ENCODE measurements at places on chromosomes 7 and 10. TPM values are rescaled to one million over a fixed set of nuclear protein-coding genes. Genes with fewer than 3 reads are reported as not detected.

The PLAU gene
- total RNA-seq: 6.6 TPM

The ZC3HAV1L gene
- total RNA-seq: 3.1 TPM

The SPDYE2B gene
- total RNA-seq: not detected

The HOXA1 gene
- not detected for total RNA-seq

The VAX1 gene
- not detected for total RNA-seq

The SFTPA1 gene
- 0.17 TPM for total RNA-seq

The HKDC1 gene
- total RNA-seq: not detected

The PLEKHS1 gene
- not detected for total RNA-seq

The GNGT1 gene
- not detected for total RNA-seq

The TYW1B gene
- total RNA-seq: 2.8 TPM

The FOXI2 gene
- not detected for total RNA-seq

The TRIL gene
- total RNA-seq: 2.4 TPM

The AKR1C8 gene
- total RNA-seq: 0.25 TPM

The CDK1 gene
- 2.2 TPM for total RNA-seq

The SYT15 gene
- total RNA-seq: 3.6 TPM

The CUZD1 gene
- total RNA-seq: 0.12 TPM

The CPA1 gene
- total RNA-seq: not detected

The SLC18A2 gene
- 0.17 TPM for total RNA-seq

The GPNMB gene
- total RNA-seq: 339 TPM

The OR6V1 gene
- not detected for total RNA-seq

The CALML3 gene
- not detected for total RNA-seq

The DPP6 gene
- not detected for total RNA-seq

The TMEM225B gene
- not detected for total RNA-seq

The HPS1 gene
- 28.9 TPM for total RNA-seq

The IDI2 gene
- not detected for total RNA-seq

The PDE1C gene
- 192 TPM for total RNA-seq

The UNCX gene
- not detected for total RNA-seq

The UBE2H gene
- total RNA-seq: 121 TPM

The CHRM2 gene
- total RNA-seq: 89.0 TPM

The MEST gene
- 4.2 TPM for total RNA-seq

The H2BK1 gene
- total RNA-seq: not detected

The IGFBP3 gene
- total RNA-seq: 46.0 TPM

The CLIP2 gene
- 6.9 TPM for total RNA-seq

The ADAM12 gene
- total RNA-seq: 0.35 TPM

The AZGP1 gene
- 70.9 TPM for total RNA-seq

The GRM8 gene
- not detected for total RNA-seq

The BLNK gene
- 1.3 TPM for total RNA-seq

The AOC1 gene
- 0.17 TPM for total RNA-seq

The SMKR1 gene
- total RNA-seq: not detected

The COPS6 gene
- total RNA-seq: 126 TPM

The DYNC1I1 gene
- total RNA-seq: 39.0 TPM

The CCL26 gene
- not detected for total RNA-seq

The GCK gene
- 1.4 TPM for total RNA-seq

The ARL5B gene
- 6.9 TPM for total RNA-seq

The NOS3 gene
- total RNA-seq: 10.9 TPM

The KCND2 gene
- total RNA-seq: 0.07 TPM

The ELMO1 gene
- 13.0 TPM for total RNA-seq

The PGAM2 gene
- 967 TPM for total RNA-seq

The TSC22D4 gene
- total RNA-seq: 51.1 TPM

The SPDYE5 gene
- total RNA-seq: not detected
